ENCODE measurements at places on chromosomes 12 and 14.
A peak's percentile ranks its signal among the peaks of the same experiment; 100 is the strongest.

- DNase-seq: no peak
These were observed 9.8 kb downstream of the NPC2 start for GRCh38 chr14:74483321-74483720.

DNA sequence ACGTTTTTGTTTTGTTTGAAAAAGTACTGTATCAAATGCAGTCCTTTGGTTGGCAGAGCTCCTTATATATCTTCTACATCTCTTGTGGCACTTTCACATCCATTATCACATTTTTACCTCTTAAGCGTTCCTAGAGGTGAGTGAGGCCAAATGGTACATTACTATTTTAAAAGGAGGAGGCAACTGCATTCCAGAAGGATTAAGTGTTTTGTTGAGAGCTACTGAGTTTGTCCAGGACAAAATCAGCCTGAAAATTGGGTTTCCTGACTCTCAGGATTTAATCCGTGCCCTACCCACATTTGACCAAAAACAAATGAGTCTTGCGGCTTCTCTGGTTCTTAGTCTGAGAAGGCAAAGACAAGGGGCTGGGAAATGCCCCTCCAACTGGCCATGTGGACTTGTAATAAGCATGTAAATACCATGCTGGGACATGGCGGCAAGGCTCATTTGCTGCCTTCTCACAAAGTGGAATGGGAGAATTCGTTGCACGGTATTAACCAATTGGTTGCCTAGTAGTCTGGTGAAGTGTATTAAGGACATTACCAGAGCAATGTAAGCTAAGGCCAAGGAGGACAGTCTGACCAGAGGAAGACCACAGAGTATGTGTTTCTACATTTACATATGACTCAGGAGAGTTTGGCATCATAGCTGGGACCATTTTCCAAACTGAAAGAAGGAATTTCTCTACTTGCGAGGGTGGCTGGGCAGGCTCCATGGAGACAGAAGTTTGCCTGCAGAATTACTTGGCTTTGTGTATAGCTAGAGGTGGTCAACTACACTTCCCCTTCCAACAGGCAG, 175.8 kb upstream of the PLXNC1 start:
- DNase-seq: no peak

GRCh38 chr12:98532687-98533304, 17.4 kb downstream of the TMPO start:
- peak; percentile 25 for DNase-seq

DNA sequence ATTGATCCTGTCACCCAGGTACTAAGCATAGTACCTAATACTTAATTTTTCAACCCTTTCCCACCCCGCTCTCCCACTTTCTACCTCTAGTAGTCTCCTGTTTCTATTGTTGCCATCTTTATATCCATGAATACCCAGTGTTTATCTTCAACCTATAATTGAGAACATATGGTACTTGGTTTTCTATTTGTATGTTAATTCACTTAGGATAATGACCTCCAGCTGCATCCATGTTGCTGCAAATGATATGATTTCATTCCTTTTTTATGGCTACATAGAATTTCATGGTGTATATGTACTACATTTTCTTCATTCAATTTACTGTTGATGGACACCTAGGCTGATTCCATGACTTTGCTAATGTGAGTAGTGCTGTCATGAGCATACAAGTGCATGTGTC, 547.3 kb upstream of the NOVA1 start:
- no peak for DNase-seq

DNA sequence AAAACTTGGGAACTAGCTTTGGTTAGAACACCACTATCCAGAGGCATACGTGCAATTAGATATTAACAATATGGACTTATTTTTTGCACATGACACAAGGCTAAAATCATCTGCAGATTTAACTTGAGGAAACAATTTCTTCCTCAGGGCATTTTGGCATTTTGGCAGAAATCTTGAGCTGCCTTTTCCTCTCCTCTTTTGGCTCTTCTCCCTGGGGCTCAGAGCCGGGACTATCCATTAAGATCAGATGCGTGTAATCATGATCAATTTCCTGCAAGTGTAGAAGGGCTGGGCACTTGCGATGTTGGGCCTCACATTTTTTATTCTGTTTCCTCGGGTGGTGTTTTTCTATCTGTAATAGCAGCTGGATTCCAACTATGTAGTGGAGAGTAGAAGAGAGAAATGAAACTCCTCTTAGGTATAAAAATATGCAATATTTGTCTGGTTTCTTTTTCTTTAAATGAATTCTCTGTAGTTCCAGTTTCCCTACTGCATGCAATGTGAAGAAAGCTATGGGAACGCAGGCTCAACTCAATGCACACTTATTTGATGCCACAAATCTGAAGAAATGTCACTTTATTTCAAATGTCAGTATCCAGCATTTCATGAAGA, 1010.8 kb downstream of the FLRT2 start:
- DNase-seq: no peak

- DNase-seq: no peak
These were observed 100.4 kb downstream of the EFCAB11 start for GRCh38 chr14:89853936-89854693.

GRCh38 chr14:23300687-23301223, 1.9 kb downstream of the PPP1R3E start:
- no peak for DNase-seq

DNA sequence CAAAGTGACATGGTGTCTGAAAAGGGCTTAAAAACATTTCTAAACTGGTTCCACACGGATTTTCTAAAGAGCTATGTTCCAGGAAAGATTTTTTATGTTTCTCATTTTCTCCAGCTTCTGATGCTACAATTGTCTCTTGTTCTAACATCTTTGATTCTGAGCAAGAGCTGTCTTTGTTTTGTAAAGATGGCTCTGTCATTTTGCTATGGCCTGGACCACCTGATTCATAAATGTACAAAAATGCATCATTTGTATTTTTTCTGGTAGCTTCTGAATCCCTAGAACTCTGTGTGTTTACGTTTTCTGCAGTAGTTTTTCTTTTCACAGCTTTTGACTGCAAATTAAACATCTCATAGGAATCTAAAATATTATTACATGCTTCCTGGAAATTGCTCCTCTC, 3.2 kb downstream of the MLH3 start:
- DNase-seq: no peak

GRCh38 chr14:24436355-24437019, 6.1 kb downstream of the SDR39U1 start:
- peak; percentile 84 for DNase-seq

GRCh38 chr12:21786041-21786531, 11.6 kb upstream of the KCNJ8 start:
- DNase-seq: peak; percentile 63

DNA sequence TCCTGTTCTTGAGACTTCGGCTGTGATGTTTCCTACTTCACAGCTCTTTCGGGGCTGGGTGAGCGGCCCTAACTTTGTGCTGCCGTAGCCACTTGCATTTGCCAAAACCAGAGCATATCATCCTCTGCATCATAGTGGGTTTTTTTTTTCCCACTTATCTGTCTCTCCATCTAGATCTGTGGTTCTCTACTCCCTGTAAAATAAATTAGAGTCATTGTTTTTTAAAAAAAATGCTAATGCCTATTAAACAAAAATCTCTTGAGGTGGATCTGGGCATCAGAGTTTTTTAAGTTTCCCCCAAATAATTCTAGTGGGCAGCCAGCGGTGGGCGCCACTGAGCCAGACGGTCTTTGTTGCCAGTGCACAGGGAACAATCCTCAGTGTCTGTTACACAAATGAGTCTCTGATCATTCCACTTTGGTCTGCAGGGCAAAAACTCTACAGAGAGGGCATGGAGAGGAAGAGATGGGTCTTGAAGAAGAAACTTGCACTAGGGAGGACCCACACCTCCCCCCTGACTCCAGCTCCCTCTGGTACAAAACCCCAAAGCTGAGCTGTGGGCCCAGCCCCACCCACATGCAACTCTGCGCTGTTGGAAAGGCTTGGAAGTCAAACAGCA, 62.4 kb upstream of the BCL2L14 start:
- DNase-seq: no peak

DNA sequence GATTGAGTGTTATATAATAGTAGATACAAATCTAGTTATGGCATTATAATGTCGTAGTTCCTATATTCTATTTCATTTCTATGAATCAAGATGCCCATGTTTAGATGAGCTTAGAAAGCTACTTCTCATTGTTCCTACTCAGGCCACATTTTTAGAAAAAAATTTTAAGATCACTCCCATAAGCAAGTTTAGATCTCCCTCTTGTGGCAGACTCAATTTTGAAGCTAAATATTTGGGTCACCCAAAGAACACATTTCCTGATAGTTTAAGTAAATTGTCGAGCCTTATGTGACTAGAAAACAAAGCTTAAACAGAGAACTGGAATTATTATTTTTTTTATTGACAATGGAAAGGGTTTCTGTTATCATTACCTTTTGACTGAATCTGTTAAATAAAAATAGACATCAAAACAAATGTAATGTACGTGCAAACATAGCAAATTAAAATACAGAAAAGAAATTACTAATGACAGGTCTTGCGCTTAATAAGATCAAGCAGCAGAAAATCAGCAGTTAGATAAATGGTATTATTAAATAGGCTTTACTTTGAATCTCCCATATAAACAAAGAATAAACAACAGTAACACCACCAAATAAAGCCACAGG, 180.2 kb downstream of the ACSS3 start:
- peak; percentile 79 for DNase-seq

GRCh38 chr14:73896521-73896920, 9.9 kb downstream of the ZNF410 start:
- DNase-seq: no peak

DNA sequence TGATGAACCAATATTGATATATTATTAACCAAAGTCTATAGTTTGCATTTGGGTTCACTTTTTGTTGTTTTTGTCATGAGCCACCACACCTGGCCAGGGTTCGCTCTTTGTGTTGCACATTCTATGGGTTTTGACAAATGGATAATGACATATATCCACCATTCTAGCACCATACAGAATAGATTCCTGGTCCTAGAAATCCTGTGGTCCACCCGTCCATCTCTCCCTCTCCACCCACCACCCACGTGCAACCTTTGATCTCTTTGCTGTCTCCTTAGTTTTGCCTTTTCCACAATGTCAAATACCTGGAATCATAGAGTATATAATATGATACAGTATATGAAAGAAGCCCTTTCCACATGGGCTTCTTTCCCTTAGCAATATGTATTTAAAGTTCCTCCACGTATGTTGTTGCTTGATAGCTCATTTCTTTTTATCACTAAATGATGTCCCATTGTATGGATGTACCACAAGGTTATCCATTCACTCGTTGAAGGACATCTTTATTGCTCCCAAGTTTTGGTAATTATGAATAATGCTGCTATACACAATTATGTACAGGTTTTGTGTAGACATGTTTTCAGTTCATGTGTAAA, 7.4 kb downstream of the RPL6 start:
- no peak for DNase-seq

GRCh38 chr12:90055071-90055470, 346.4 kb upstream of the ATP2B1 start:
- DNase-seq: no peak

DNA sequence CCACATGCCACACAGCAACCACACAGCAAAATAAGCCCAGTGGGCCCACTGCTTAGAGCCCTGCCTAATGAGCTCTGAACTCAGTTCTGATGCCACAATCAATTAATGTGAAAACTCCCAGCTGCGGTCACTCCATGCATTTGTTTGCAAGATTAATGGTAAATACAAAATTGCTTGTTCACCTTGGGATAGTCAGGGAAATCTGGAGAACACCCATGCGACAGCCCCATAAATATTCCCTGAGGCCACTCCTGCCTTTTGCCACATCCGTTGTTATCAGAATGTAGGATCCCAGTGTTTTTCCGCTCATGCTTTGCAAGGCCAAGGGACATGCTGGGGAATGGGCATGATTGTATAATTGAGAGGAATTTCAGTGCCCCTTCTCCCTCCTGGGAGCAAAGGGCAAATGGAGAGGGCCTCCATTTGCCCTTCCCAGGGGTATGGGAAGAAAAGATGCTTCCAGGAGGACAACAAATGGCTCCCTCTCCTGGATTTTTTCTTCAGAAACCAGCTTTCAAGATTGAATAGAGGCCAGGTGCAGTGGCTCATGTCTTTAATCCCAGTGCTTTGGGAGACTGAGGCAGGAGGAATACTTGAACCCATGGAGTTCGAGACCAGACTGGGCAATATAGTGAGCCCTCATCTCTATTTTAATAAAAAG, 30.8 kb upstream of the CMKLR1 start:
- DNase-seq: no peak

- DNase-seq: no peak
These were observed 49.0 kb upstream of the MSRB3 start for GRCh38 chr12:65229441-65229840.

DNA sequence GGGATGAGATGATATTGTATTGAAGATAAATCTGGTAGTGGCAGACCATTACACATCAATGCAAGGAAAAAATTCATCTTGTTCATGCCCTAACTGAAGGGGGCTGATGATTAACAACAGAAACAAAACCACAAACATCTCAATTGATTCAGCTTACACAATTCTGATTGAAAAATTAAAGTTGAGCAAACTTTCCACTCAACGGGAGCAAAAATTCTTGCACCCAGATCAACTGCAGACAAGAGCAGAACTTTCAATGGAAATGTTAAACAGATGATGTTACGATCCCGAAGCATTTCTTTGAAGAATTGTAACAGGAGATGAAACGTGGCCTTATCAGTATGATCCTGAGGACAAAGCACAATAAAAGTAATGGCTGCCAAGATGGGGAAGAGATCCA, 172.4 kb upstream of the SOX5 start:
- no peak for DNase-seq

DNA sequence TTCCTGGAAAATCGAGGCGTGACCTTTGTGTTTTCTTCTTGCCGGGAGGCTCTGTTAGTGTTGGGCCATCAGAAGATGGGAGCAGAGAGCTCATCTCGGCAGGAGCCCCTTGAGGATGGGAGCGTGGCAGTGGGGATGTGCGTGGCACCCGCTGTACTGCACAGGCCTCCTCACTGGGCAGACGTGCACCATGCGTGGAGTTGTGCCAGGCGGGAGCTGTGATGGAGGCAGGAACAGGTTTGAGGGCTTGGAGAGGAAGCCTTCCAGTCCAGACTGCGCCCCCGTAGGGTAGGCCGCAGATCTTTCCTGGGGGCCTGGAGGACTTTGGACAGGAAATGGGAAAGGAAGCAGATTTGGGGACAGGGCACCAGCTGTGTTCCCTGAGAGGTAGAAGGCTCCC, 197.5 kb downstream of the TSPAN9 start:
- no peak for DNase-seq

All from lung (tissue), 17 donors.